Activated naive CD4-positive, alpha-beta T cell (primary cell): ENCODE measurements at places on chromosomes 6 and 20.

- no peak for DNase-seq
These were observed 41.2 kb downstream of the PTPRK start for GRCh38 chr6:128479048-128479666.

DNA sequence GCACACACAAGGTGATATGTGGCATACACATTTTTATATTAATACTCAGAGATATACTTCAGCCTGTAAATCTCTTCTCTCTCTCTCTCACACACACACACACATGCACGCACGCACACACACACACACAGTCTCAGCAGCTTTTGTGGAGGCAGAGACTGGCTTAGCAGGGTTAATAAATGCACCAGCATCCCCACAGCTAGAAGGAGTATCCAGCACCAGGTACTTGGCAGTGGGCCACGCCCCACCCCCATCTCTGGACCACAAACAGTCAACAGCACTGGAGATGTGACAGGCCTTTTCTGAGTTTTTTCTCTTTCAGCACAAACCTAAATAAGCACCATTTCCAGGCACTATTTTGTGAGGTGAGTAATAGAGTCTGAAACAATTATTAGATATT lies 47.3 kb upstream of the LRFN2 start:
- no peak for DNase-seq

GRCh38 chr20:933029-933428 lies 16.9 kb upstream of the ANGPT4 start:
- DNase-seq, result no peak

- DNase-seq, result no peak
These were observed 258.0 kb upstream of the TAB2 start for GRCh38 chr6:149059557-149059956.

DNA sequence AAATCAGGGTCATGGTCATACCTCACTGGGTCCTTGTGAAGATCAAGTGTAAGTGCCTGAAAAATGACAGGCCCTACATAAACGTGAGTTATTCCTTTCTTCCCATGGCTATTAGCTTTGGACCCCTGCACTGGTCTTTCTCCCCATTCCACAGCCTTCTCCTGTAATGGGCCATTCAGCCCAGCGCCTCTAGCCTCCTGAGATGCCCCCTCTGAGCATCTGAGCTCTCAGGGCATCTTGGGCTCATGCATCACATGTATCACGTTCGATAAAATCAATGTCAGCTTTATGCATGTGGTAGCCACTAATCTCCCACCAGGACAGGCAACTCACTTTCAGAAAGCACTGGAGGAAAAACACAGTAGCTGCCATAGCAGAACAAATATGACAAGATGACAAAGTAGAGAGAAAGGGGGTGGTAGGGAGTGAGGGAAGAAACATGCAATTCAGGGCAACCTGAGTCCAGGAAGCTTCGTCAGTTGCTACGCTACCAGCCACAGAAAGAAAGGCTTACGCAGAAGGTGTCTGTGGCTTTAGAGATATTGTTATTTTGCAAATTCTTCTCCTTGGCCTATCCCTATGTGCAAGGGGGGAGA lies 498.8 kb downstream of the PTPRT start:
- DNase-seq, result no peak

DNA sequence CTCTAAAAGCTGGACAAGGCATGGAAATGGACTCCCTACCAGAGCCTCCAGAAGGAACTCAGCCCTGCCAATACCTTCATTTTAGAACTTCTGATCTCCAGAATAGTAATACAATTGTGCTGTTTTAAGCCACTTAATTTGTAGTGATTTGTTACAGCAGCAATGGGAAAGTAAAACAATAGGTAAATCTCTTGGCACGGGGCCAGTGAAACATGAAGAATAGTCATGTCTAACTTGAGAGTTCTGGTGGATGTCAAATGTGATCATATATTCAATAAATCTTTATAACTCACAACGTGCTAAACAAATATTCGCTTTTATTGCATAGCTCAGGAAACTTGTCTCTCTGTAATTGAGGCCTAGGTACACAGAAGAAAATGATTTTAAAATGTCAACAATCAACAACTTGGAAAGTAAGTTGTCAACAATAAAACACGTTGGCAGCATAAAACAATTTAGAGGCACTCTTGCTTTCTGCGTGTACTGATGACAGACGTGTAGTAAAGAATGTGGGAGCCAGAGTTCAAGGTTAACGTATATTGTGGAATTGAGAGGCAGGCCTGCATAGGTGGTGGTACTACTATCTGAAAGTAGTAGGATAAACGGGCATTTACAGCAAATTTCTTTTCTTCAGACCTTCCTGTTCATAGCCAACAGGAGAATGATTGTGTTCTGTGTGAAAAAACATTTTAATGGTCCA lies 140.5 kb upstream of the OPRM1 start:
- no peak for DNase-seq

DNA sequence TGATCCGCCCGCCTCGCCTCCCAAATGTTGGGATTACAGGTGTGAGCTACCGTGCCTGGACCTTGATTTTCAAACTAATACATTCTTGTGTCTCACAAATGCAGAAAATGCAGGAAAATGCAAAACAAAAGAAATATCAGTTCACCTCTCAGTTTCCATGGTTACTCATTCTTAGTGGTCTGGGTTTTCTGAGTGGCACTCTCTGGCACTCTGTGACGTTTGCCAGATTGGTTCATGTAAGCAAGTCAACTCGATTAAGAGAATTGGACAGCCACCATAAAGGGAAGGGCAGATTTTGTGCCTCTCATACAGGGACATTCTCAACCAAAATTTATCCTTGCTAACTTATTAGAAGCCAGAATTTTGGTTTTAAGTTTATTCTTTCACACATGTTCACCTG lies 8.6 kb downstream of the CMTR1 start:
- DNase-seq, result no peak

GRCh38 chr6:114446342-114446741 lies 103.5 kb upstream of the HS3ST5 start:
- no peak for DNase-seq

- DNase-seq, result no peak
These were observed 205.7 kb downstream of the DOK5 start for GRCh38 chr20:54680872-54681619.

GRCh38 chr6:98925831-98926230 lies 21.9 kb downstream of the FBXL4 start:
- DNase-seq, result no peak

DNA sequence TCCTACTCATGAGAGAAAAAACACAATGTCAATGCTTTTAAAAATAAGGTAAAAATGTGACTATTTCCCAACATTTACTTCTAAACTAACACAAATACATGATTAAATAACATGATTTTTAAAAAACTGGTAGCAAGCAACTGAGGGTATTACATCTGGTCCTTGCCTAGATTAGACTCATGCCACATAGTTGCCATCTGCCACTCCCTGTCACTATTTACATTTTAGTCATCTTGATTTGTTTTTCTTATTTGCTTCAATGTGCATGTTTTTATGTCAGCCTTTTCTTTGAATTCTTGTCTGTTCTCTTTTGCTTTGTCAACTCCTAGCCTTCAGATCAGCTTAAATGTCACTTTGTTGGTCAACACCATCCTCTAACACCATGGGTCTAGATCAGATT lies 207.0 kb upstream of the SIM1 start:
- no peak for DNase-seq

- no peak for DNase-seq
These were observed 371.0 kb upstream of the RUNX2 start for GRCh38 chr6:44957156-44957555.

DNA sequence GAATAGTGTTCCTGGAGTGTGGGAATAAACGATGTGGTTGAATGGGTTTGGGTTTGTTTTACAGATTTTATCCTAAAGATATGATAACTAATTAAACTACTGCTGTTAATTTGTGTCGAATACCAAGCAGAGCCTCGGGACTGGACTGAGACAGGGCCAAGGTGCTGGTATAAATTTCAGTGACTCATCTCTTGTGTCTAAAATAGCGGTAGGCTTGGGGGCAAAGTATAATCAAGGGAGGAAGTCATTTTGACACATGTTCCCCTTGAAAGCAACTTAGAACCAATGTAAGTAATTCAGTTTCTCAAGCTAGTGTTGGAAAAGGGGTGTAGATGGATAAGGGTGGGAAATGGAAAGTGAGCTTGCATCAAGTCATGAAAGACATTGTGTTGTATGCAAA lies 108.4 kb downstream of the PLCB4 start:
- no peak for DNase-seq

DNA sequence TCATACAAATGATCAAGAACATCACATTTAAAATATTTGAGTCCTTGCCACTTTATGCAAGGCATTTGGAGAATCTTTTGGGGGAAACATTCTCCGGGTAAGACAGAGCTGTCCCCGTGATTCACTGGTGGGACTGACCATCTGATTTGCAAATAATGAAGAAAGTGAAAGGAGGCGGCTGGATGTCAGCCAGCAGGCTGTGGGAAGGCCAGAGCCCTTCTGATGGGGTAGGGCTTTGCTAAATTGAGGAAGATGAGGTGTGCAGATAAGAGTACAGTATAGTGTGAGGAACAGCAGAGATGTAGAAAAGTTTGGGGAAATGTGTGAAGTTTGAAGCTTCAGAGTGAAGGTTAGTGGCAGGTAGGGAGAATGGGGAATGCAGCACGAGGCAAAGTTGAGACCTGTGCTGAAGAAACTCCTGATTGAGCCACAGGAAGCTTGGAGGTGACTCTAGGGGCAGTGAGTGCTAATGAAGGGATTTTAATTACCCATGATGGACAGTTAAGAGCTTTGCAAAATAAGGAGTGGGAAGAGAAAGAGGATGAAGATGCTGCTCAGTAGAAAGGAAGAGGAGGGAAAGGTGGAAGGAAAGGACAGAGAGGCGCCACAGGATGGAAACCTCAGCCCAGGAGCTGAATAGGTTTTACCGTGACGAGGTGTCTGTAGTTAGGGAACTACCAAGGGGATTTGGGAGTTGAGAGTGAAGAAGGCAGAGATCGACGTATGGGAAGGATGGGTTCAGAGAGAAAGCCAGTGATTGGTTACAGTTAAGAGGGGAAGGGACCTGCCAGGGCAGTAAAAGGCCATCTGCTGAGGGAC lies 68.7 kb downstream of the SNX9 start:
- DNase-seq, result no peak

DNA sequence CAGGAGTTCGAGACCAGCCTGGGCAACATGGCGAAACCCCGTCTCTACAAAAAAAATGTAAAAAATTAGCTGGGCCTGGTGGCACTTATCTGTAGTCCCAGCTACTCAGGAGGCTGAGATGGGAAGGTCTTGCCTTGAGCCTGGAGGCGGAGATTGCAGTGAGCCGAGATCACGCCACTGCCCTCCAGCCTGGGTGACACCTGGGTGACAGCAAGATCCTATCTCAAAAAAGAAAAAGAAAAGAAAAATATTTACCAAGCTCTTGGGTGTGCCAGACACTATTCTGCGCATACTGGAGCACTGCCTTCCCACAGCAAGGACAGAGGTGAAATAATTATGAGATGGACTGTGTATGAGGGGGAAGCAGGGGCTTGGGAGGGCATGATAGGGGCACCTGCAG lies 19.6 kb downstream of the POFUT1 start:
- no peak for DNase-seq

GRCh38 chr20:49697071-49697470 lies 16.6 kb downstream of the B4GALT5 start:
- DNase-seq, result no peak

- no peak for DNase-seq
These were observed 713.4 kb downstream of the TBC1D32 start for GRCh38 chr6:120620900-120621299.

GRCh38 chr20:23918101-23918862 lies 38.7 kb upstream of the CST5 start:
- DNase-seq, result no peak

DNA sequence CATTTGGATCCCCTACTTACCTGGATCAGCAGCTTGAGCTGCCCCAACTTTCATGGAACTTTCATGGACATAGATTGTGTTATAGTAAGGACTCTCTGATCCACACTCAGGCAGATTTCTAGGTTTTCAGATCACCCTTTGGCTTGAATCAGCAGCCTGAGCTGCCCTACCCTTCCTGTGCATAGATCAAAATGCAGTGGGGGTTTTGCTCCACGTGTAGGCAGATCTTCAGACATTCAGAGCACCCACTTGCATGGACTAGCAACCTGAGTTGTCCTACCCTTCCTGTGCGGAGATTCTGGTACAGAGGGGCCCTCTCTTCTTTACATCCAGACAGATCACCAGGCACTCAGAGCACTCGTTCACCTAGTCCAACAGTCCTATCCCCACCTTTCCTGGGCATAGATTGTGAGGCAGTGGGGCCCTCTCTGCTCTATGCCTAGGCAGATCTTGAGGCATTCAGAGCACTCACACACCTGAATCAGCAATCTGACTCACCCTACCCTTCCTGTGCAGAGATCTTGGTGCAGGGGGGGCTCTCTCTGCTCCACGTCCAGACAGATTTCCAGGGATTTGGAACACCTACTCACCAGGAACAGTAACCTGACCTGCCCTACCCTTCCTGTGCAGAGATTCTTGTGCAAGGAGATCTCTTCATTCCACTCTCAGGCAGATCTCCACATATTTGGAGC lies 705.2 kb upstream of the NRSN1 start:
- DNase-seq, result no peak

DNA sequence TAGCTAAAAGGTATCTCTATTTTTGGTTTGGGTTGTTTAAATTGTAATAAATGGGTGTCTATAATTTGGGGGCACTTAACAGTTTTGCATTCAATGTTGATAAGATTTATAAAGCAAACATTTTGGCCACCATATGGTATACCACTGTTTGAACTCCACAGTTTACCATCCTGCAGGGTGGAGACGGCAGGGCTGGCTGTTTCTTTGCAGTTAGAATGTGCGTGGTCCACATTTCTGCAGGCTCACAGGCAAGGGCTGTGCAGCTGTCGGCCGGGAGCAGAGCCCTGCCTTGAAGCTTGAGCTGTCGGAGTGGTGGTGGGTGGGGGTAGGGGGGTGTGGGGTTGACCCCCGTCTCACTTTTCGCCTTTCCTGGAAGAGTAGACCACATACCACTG lies 135.9 kb downstream of the CDH4 start:
- DNase-seq, result no peak

GRCh38 chr20:57546956-57547649 lies 13.8 kb upstream of the PCK1 start:
- DNase-seq, result no peak

- no peak for DNase-seq
These were observed 23.9 kb downstream of the RNF217 start for GRCh38 chr6:124986164-124986563.

- no peak for DNase-seq
These were observed 802.4 kb downstream of the TFAP2A start for GRCh38 chr6:9612489-9612888.

DNA sequence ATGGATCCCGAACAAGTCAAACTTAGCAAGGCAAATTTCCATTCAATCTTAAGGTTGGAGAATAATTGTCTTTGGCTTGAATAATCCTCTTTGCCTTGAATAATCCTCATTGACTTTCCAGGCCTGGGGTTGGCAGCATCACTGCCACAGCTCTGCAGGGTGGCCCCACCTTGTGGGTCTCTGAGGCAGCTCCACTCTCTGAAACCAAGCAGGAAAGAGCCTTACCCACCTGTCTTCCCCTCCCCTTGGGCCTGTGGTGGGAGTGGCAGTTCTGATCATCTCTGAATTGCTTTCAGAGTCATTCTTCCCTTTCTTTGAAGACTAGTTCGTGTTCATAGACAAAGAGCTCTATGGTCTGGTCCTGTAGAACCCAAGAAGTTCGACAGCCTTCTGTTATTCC lies 47.5 kb downstream of the KCNQ5 start:
- no peak for DNase-seq
